ENCODE measurements at places on chromosomes 11 and 22. TPM values are rescaled to one million over a fixed set of nuclear protein-coding genes. Genes with fewer than 3 reads are reported as not detected.

OSM gene
- total RNA-seq = not detected

YPEL4 gene
- 0.48 TPM for total RNA-seq

ANO5 gene
- total RNA-seq = 4.1 TPM

TMEM86A gene
- total RNA-seq = 6.5 TPM

RAB3IL1 gene
- 2.1 TPM for total RNA-seq

PDE3B gene
- 16.6 TPM for total RNA-seq

MFRP gene
- not detected for total RNA-seq

SMTNL1 gene
- total RNA-seq = not detected

DNA sequence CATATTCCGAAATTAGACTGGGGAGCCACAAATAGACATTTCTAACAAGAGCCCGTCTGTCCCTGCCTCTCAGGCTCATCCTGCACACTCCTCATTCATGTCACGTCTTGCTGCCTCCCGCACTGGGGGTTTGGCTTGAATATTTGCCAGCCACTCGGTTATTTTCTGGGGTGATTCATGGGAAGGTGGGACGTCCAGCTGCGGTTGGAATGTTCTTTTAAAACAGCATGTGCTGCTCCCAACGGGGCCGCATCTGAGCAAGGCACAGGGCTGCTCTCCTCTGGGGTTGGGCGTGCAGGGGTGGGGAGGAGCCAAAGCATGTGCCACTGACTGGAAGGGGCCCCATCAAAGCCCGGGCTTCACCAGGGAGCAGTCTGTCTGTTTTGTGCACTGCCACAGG, 25.9 kb upstream of the SLC5A4 start:
- no peaks in the 10 kb centered on the region for H3K4me1 ChIP-seq
- H3K27ac ChIP-seq = no peak overlapping the region
- no peak for DNase-seq
- H3K27me3 ChIP-seq = peaks cover 15% of the 10 kb centered on the region
- H3K4me3 ChIP-seq = no peak overlapping the region

DNA sequence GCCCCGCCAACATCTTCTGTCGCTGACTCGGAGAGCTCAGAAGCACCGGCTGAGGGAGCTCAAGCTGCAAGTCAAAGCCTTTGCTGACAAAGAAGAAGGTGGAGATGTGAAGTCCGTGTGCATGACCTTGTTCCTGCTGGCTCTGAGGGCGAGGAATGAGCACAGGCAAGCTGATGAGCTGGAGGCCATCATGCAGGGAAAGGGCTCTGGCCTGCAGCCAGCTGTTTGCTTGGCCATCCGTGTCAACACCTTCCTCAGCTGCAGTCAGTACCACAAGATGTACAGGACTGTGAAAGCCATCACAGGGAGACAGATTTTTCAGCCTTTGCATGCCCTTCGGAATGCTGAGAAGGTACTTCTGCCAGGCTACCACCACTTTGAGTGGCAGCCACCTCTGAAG, 6.7 kb downstream of the RAG1 start:
- no peak for DNase-seq
- no peak overlapping the region for H3K27ac ChIP-seq
- H3K27me3 ChIP-seq = peaks cover 31% of the 10 kb centered on the region
- no peaks in the 10 kb centered on the region for H3K4me1 ChIP-seq
- H3K4me3 ChIP-seq = no peak overlapping the region

GRCh38 chr22:22150457-22150856, 94.1 kb upstream of the VPREB1 start:
- no peak overlapping the region for H3K27ac ChIP-seq
- H3K4me3 ChIP-seq = no peak overlapping the region
- H3K27me3 ChIP-seq = peaks cover 77% of the 10 kb centered on the region
- H3K36me3 ChIP-seq = no peaks in the 10 kb centered on the region

- peak overlapping the region; percentile 9 for H3K4me3 ChIP-seq
- DNase-seq = no peak
- peaks cover 43% of the 10 kb centered on the region for H3K4me1 ChIP-seq
- no peaks in the 10 kb centered on the region for H3K36me3 ChIP-seq
Observed at GRCh38 chr22:37897807-37898206, 8.3 kb upstream of the MICALL1 start.

DNA sequence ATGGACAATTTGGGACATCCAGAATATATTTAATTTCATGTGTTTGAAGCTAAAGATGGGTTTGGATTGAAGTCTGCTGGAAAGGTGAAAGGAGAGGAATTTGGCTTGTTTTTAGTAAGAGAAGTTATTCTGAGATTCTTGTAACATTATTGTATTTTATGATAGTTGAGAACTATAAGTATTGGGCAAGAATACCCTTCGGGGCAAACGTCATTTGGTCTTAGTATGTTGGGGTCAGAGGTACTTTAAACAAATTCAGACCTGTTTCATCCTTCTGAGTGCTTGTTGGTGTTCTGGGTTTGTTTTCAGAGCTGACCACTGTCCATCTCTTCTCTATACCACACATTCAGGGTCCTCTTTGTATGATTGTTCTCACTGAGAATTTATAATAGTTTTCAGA, 19.5 kb downstream of the PANX1 start:
- no peaks in the 10 kb centered on the region for H3K27me3 ChIP-seq
- H3K27ac ChIP-seq = no peak overlapping the region
- no peak for DNase-seq
- H3K4me3 ChIP-seq = no peak overlapping the region

DNA sequence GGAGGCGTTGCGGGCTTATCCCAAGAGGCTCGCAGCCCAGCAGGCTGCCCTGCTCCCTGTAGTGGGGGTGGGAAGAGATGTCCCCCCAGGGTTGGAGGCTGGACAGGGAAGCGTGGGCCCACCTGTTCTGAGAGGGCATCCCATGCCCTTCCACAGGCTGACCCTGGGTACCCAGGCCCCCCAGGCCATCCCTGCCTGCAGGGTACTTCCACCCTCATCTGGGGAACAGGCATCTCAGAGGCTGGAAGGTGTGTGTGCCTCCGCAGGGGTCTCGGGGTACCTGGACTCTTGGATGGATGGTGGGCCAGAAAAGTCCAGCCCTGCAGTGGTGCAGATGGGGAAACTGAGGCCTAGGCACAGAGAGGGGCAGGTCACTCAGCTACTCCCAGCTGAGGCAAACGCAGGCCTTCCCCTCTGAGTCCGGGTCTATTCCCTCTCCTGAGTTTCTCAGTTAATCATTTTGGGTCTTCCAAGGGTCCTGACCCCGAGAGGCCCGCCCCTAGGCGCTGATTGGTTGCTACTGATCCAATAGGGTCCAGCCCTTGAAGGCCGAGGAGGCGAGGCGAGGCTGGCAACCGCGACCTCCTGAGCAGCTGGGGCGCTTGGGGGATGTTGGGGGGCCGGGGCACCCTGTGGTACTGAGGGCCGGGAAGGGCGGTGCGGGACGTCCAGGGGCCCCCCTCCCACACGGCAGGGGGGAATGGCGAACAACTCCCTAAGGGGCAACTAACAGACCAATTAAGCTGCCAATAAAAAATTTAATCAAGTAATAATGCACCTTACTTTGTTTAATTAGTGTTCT, 23.8 kb downstream of the FLRT1 start:
- no peak overlapping the region for H3K4me3 ChIP-seq
- H3K4me1 ChIP-seq = peaks cover 16% of the 10 kb centered on the region
- peaks cover 21% of the 10 kb centered on the region for H3K27me3 ChIP-seq
- H3K36me3 ChIP-seq = no peaks in the 10 kb centered on the region

GRCh38 chr11:57800444-57801182, 39.0 kb downstream of the CTNND1 start:
- peak overlapping the region; percentile 93 for H3K27ac ChIP-seq
- no peaks in the 10 kb centered on the region for H3K27me3 ChIP-seq
- peak overlapping the region; percentile 44 for H3K4me3 ChIP-seq
- H3K4me1 ChIP-seq = peaks cover 24% of the 10 kb centered on the region
- H3K36me3 ChIP-seq = peaks cover 47% of the 10 kb centered on the region

DNA sequence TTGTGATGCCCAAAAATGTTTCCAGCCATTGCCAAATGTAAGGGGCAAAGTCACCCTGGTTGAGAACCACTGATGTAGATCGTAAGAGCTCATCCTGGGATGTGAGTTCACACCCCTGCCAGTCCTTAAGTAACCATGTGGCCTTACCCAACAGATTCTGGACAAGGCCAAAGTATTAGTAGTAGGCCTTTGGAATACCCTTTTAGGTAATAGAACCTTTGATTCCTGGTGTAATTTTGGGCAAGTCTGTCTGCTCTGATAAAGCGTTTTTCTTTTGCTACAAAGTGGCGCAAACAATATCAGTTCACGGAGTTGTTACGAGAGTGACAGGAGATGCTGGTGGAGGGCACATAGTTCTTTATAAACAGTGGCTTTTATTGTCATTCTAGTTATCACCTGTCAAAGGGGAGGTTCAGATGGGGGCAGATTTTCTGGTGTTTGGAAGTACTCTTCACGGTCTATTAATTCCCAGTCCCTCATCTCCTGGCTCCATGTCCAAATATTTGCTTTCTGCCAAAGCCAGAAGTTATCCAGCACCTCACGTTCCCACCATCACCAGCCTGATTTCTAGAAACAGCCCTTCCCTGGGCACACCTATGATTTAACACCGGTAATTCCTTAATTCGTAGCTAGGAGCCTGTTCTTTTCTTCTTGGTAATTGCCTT, 73.8 kb upstream of the CRYBB3 start:
- peaks cover 7% of the 10 kb centered on the region for H3K36me3 ChIP-seq
- no peaks in the 10 kb centered on the region for H3K27me3 ChIP-seq
- peak overlapping the region; percentile 56 for H3K27ac ChIP-seq
- DNase-seq = no peak

DNA sequence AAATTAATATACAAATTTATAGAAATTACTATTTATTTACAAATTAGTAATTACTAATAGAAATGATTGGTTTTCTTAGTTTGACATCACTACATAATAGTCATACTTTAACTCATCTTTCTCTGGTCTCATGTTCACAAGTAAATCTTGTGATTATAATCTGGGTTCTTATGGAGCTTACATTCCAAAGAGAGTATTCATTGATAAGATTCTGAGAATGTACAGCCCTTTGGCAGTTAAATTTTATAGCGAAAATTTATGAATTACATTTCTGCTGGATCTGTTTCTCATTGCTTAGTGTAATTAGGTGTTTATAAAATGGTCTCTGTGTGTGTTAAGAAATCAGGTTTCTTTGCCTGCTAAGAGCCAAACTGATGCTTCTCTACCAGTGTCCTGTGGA, 175.2 kb downstream of the TMEM135 start:
- no peaks in the 10 kb centered on the region for H3K27me3 ChIP-seq
- DNase-seq = no peak
- no peaks in the 10 kb centered on the region for H3K4me1 ChIP-seq
- H3K4me3 ChIP-seq = no peak overlapping the region
- H3K27ac ChIP-seq = no peak overlapping the region
